Fibroblast of lung (primary cell): ENCODE measurements at places on chromosomes 1 and 21.

DNA sequence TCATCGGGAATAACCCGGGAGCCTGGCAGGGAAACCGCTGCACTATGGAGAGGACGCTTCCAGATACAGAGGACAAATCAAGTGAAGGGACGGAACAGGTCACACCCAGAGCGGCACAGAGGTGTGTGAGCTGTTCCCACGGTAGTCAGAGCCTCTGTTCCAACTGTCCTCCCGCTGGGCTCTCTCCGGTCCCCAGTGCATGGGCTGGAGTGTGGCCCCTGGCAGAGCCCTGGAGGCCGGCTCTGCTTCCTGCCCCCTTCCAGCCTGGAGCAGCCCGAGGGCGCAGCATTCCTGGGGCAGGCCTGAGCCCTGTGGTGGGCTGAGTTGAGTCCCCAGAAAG, 11.9 kb upstream of the ZBTB21 start:
- DNase-seq = no peak

- DNase-seq = no peak
Observed at GRCh38 chr1:42945164-42945563, 13.5 kb downstream of the SLC2A1 start.

DNA sequence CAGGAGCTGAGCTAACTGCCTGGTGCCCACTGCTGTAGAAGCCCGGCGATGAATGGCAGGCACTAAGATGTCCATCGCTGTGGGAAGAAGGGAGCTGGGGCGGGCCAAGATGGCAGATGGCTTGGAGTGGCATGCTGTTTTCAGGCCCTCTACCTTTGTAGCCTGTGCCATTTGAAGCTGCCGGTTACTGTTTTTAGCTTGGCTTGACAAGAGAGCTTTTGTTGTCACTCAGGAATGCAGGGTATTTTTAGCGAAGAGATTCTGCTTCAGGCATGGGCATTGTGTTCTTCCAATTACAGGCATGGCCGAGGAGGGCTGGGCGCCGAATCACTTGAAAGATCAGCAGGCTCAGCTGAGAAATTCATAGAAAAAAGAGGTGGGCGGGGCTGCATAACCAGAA, 348.7 kb downstream of the RPS6KC1 start:
- no peak for DNase-seq

DNA sequence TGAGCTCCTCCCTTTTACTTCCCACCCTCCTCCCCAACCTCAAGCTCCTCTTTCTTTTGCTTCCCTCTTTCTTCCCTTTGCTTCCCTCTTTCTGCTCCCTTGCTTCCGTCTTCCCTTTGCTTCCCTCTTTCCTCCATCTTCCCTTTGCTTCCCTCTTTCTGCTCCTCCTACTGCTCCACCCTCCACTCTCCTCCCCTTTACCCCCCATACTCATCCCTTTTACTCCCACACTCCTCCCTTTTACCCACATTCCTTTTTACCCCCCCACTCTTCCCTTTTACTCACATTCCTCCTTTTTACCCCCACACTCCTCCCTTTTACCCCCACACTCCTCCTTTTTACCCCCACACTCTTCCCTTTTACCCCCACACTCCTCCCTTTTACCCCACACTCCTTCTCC, 30.2 kb downstream of the PGBD5 start:
- no peak for DNase-seq

- no peak for DNase-seq
Observed at GRCh38 chr1:11984121-11984520, 3.9 kb downstream of the MFN2 start.

DNA sequence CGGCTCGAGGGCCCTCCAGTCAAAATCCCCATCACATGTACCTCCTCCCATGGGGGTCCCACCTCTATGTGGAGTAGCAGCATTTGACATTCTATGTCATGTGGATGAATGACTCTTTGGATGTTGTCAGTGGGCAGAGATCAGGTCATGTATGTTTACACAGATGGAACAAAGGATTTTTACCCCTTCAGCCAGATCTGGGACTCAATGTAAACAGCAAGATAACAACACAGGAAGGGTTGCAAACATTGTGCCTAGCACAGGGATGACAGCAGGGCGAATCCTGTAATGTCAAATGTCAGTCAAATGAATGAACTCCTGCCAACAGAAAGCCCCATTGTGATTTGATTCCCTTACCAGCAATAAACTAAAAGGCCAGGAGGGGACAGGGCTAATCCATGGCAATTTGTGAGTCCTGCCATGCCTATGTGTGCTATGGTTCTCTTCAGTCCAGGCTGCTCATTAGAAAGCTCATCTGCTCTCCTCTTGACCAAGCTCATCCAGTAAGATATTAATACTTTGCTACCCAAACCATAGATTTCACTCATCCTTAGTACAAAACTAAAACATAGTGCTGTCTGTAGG, 60.3 kb downstream of the PGBD5 start:
- DNase-seq = no peak

DNA sequence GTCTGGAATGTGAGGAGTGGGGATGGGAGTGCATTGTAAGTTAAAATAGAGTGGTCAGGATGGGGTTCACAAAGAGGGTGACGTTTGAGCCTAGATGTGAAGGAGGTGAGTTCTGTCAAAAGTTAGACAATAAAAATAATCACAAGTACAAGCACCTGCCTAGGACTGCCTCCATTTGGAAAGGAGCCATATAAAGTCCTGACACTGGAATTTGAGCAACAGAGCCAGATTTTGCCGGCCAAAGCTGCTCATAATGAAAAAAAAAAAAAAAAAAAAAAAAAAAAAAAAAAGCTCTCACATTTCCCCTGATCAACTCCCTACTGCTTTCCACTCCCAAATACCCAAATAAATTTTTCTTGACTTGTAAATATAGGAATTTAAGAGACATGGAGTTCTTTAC, 4.1 kb downstream of the PALMD start:
- DNase-seq = no peak

- no peak for DNase-seq
Observed at GRCh38 chr1:151049458-151049857, 1.9 kb downstream of the C1orf56 start.

DNA sequence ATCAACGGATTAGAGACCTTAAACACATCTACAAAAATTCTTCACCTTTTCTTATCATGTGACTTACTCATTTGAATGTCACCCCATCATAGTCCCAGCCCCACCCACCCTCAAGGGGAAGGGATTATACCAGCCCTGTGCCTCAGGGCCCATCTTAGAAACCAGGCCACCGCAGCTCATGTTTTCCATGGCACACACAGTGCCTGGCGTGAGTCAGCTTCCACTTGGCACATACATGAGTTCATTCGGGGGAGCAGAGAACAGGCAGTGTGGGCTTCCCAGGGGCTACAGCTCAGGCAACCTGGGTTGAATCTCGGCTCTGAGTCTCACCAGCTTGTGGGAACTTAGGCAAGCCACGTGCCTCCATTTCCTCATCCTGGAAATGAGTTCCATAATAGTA, 310.6 kb downstream of the NPHP4 start:
- DNase-seq = no peak

DNA sequence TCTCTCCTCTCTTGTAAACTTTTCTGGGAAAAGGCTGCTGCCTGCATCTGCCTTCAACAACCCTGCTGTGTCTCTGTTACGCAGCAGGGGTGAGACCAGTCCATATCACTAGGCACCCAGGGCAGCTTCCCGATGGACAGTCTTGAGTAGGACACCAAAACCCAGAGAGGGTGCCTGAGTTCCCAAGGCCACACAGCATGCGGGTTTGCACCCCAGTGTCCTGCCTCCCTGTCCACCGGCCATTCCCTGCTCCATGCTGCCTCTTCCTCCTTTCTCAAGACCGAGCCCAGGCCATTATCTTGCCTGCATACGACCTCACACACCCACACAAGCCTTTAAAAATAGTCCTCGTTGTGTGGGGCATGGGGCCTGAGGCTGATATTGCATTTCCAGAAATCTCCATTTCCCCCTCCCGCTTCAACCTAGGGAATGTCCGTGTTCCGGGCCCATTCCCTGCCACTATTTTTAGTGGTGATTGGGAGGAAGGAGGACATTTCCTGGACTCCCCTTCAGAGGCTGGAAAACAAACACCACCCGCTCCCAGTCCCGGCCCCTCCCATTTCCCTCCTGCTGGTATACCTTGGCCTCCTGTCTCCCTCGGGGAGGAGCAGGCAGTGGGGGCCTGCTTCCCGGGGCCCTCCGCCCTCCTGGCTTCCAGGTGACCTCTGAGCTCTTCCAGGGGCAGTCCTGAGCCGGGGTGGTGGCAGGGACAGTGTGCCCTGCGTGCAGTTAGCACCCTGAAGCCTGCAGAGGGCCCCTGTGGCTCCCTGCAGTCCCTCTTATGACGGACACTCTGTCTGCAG, 132.4 kb upstream of the TMEM51 start:
- DNase-seq = no peak

GRCh38 chr1:9280015-9280860, 12.5 kb upstream of the SPSB1 start:
- DNase-seq = peak; percentile 89

DNA sequence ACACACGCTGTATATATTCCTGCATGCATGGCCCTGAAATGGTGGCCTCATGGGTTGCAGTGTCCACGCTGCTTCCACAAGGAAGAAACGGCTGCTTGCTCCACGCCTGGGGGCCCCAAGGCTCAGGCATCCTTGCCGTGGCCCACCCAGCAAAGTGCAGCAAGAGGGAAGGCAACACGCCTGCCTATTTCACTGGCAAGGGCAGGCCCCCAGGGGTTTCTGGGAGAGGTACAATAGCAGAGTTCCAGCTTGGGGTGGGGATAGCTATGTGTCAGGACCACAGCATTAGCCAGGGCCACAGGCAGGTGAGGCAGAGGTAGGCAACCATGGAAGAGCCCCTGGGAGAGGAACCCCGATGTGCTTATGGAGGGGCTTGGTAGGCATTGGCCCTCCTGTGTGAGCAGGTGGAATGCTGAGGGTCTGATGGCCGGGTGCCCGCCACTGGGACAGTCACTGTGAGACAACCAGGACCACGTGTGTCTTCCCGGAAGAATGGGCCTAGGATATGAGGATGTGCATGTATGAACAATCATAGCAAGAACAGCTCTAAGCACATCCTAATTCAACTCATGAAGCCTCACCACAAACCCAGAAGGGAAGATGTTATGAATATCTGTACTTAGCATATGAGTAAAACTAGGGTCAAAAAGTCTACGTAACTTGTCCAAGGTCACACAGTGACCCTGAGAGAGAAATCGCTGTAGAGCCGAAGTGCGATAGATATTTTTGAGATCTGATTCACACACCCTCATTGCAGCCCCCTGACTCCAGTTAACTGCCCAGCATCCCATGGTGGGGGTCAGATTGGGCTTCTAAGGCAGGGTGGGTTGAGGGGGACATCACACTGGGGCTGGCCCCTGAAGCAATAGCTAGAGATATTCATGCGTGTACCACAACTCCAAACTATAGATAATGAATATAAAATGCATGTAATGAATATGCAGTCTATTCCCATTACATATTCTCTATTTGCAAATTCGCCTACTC, 11.8 kb downstream of the TFF2 start:
- no peak for DNase-seq

DNA sequence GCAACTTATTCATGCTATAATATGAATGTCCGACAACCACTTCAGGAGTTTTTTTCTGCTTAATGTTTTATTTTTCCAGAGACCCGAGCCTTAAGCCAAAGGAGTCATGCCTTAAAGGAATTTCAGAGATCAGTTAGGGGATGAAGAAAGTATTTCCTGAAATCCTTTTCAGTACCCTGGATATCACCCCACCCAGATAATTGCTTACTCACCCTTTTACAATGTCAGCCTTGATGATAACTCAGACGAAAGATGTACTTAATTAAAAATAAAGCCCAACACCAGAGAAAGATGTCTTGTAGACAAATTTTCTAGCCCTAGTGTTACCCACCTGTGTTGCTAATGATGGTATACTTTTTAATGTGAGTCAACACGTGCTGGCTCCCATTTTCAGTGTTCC, 124.1 kb downstream of the XCL2 start:
- no peak for DNase-seq

DNA sequence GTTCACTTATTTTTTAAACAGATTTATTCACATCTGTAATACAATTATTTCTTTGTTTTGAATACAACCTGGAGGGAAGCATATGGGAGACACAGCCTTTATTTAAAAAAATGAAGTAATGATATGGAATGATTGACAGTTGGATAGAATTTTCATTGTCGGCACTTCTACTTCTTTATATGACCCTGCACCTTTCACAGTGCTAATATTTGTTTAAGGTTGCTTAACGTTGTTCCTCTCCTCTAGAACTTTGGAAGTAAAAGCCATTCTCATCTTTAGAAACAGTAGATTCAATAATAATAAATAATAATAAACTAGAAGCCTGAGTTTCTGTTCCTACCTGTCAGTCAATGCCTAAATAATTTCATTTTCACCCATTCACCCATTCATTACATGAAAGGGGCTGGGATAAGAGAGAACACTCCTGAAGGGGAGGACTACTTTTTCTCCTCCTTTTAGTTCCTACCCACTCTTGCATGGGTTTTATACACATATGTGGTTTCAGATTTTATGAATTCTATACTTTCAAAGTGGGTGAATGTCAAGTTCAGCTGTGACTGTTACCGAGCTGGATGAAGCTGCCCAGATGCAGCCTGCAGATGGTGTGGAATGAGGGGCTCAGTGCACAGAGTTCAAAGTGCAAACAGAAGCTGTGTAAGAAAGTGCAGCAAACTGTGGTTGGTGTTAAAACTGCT, 9.4 kb downstream of the RUNX1 start:
- no peak for DNase-seq

GRCh38 chr1:12230549-12231275, 882 bp downstream of the VPS13D start:
- peak; percentile 29 for DNase-seq

- DNase-seq = no peak
Observed at GRCh38 chr1:115355069-115355468, 17.0 kb upstream of the NGF start.

GRCh38 chr1:16235944-16236510, 956 bp downstream of the CPLANE2 start:
- no peak for DNase-seq

- no peak for DNase-seq
Observed at GRCh38 chr1:7694600-7695496, 76.2 kb upstream of the VAMP3 start.

GRCh38 chr1:145689922-145690321, 17.2 kb downstream of the PDZK1 start:
- DNase-seq = peak; percentile 20

DNA sequence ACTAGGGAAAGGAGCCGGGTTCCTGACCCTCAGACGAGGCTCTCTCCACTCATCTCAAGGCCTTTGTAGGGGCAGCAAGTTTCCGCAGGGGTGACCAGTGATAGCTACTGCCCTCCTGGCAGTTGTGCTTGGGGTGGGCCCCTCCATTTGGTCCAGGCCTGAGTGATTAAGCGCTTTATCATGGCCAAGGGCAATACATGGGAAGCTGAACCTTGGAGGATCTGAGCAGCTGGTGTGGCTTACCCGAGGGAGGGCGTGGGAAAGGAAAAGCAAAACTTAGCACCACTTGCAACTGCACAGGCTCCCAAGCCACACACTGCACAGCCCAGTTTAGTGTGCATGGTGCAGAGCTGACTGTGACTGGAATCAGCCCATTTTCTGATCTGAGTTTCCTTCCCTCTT, 47.8 kb downstream of the GADD45A start:
- DNase-seq = peak; percentile 50

- peak; percentile 88 for DNase-seq
Observed at GRCh38 chr1:43582162-43582566, 51.5 kb downstream of the PTPRF start.

DNA sequence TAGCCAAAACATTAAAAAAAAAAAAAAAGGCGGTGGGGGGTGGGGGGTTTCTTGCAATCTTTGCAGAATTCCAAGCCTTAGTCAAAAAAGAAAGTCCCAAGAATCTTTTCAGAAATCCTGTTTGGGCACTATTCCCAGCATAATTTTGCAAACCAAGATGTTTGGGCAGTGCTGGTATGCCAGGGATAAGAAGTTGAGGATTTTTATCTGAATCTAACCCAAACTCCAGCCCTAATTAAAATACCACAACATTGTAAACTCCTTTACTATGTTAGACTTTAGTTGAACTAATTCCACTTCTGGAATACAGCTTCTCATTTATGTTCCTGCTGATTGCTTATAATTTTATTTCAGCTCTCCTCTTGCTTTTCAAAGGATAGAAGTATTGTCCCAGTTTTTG, 504.1 kb upstream of the ADGRL2 start:
- DNase-seq = peak; percentile 50
